ENCODE measurements at places on chromosomes 7 and 10.

DNA sequence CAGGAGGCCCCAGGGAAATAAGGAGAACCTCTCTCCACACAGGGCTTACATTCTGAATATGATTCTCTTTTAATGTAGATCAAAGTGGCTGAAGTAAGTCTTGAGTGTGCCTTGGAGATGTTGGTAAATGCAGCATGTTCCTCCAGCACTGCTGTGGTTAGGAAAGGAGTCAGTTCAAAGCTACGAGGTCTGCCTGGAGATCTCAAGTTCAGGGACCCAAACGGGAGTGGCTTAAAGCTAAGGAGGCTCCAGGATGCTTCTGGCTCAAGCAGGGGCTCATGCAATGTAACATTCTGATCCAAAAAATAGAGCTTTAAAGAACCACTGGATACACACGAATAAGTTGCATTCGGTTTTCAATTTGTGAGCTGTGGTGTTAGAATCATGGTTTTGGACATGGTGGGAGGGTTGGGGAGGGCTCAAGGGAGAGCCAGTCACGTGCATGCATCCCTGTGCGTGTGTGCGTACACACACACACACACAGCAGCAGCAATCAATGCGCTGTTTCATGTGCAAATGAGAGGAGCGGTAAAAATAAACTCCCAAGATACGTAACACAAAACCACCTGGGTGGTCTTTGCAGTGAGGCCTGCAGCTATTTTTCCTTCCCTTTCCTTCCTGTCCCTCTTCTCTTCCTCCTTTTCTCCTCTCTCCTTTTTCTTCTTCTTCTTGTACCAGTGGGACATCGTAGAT is 70.5 kb downstream of the AOAH start:
- DNase-seq, result no peak

GRCh38 chr10:108471420-108471819 is 1306.9 kb upstream of the SORCS1 start:
- DNase-seq, result no peak

DNA sequence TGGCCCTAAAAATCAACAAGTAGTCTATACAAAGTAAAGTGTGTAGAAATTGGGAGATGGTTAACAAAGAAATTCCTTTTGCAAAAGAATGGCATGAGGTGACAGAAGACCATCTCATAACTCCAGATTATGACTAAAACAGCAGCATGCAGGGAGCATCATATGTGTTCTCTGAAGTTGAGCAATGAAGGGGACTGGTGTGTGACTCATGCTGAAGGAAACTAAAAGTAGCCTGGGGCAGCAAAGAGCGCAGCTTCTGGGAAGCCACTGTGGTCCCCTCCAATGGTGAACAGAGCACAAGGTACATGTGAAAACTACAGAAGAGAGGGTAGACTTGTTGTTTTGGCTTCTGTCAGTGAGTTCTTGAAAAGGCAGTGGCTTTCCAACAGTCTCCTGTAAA is 133.4 kb downstream of the MACC1 start:
- DNase-seq, result no peak

DNA sequence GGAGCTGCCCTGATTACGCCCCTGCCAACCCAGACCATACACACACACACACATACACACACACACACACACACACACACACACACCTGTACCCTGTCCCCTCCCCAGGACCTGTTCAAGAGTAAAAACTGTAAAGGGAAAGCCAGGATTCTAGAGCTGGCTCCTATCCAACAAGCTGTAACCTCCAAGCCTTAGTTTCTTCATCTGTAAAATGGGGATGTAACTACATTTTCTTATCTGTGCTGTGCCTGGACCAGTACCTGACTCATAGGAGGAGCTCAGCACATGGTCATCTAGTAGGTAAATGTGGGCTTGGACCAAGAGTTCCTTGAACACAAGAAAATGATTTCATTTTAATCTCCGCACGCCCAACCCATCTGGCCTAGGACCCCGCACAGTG is 128.8 kb downstream of the ZMIZ1 start:
- no peak for DNase-seq

DNA sequence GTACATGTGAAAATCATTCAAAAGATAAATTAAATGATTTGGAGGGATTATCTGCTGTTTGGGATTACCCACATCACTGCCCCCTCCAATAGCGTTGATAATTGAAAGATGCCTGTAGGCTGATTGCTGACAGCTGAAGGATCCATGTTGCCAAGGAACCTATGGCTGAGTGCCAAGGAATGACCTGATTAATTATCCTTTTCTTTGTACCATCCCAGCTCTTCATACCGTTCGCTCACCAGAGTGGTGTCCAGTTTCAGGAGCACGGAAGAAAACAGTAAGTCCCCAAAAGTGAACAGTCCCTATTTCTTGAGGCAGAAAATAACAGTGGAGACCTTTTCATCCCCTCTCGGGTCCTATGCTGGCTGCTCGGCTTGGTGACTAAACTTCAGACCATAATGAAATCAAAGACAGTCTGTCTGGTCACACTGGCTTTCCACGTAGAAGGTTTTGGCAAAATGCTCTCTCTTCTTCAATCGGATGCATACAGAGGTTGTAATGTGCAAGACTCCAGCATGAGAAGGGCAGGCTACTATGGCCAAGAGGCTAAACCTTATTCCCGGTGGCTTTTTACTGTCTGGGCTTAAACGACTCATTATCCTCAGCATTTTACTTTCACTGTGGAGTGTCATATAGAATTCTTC is 108.8 kb downstream of the SPAG6 start:
- DNase-seq, result no peak

GRCh38 chr10:84172467-84173356 is 889 bp upstream of the GPR15LG start:
- no peak for DNase-seq

DNA sequence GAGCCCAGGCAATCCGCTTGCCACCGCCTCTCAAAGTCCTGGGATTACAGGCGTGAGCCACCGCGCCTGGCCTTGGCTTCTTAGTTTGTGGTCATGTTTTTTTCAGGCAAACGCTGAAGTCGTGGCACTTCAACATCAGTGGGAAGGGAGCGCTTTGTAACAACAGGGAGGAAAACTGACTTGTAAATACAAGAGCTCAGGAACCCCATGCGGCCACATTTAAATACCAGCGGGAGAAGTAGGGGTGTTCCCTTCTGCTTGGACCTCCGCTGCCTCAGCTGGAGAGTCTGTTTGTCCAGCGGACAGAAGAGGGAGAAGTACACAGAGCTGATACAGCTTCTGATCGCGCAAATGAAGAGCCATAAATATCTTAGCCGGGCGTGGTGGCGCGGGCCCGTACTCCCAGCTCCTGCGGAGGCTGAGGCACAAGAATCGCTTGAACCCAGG is 108.7 kb upstream of the KMT2C start:
- DNase-seq, result no peak

DNA sequence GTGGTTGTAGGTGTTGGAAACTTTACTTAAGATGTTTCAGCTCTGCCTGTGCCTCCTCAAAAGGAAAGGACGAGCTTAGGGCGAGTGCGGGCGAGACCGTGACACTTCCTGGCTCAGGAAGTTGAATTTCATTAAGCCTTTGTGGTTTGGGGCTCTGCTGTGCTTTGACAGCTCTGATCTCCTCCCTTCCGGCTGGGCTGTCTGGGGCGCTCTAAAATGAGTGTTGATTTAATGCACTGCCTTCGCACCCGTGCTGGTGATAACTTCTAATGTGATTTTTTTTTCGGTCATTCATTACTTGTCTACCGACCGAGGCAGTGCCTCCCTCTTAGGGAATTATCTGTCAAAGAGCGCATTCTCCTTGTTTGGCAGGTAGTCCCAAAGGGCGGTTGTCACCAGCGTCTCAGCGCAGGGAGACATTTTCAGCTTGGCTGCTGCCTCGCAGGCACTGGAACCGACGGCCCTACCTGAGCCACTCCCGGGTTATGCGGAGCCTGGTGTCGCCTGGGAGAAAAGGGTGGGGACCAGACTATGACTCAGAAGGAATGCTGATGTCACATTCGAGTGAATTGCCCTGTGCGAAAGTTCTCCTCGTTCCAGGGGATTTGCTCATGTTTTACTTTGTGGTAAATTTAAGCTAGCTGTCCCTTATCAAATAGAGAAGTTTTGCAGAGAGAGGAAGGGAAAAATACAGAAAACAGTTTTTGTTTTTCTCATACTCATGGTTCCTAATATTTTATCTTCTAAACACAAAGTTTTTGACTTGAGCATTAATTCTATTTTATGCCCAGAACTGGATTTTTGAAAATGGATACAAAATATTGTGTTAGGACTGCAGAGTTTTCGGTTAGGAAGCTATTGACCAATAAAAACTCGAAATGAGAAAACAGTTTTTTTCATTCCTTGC is 920 bp downstream of the TES start:
- no peak for DNase-seq

- no peak for DNase-seq
These were observed 54.3 kb downstream of the MAP3K8 start for GRCh38 chr10:30488316-30488715.

GRCh38 chr10:75825235-75825634 is 393.8 kb downstream of the LRMDA start:
- no peak for DNase-seq

DNA sequence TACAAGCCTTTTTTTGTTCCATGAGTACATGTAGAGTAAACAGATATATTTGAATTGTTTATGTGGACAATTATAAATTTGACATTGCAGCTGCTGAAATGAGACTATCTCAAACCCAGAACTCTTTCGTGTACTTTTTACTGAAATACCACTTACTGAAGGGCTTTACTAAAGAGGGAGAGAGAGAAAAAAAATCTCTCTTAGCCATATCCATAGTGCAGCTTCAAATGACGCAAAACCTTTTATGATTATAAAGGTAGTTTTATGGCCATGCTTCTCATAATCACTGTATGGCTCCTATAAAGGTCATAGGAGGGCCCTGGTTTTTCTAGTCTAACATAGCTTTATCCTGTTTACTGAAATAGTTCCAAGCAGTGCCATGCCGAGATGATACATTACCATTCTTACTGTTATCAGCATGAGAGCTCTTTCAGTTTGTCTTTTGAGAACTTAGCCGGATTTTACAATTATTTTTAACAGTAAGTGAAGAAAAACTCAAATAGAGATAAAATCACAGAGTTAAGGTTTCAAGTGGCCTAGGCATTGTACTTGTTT is 35.1 kb downstream of the KCND2 start:
- DNase-seq, result no peak

DNA sequence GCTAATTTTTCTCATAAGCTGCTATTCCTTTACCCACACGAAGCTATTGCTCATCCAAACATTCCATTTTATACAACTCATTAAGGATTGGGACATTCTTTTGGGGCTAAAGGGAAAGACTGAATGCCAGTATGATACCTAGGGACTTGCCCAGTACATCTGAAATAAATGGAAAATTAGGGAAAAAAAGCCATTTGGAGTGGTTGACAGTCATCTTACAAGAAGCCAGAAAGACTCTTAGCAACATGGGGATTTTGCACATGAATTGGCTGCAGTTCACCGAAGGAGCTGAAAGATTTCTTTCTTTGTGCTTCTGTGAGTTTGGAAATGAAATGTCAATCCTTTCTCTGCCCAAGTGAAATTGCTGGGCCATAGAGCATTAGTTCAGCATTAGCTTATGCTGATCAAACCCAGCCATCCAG is 43.3 kb upstream of the MTURN start:
- DNase-seq, result peak; percentile 37

- DNase-seq, result no peak
These were observed 148.1 kb downstream of the ITGA8 start for GRCh38 chr10:15571575-15571974.

GRCh38 chr7:106193661-106194060 is 81.5 kb upstream of the SYPL1 start:
- DNase-seq, result no peak

DNA sequence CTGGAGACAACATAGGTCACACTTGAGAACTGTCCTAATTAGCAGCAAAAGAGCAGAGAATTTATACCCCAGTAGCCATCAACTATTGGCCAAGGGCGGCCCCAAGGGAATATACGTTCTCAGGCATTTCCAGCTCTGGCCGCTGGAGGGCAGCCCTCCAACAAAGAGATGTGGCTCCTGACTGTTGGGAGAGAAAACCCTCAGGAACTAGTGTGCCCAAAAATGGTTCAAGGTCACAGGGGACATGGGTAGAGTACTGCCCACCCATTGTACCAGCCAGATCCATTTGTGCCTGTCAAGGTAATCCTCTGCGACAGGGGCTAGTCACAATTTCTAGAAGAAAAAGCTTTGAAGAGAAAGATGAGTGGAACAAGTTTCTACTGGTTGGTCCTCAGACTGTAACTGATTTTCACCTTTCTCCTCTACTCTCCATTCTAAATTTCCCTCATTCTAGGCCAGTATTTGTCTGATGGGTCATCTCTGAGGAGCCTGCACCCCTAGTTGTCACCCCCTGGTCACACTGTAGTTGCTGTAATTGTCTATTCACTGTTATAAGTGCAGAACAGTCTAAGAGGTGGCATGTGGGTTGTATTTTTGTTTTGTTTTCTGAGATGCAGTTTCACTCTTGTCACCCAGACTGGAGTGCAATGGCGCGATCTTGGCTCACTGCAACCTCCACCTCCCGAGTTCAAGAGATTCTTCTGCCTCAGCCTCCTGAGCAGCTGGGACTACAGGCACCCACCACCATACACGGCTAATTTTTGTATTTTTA is 14.7 kb upstream of the C7orf33 start:
- peak; percentile 11 for DNase-seq
